ENCODE measurements at places on chromosomes 5 and 9.

GRCh38 chr9:132578367-132578932 lies 4.0 kb upstream of the BARHL1 start:
- no peak for DNase-seq

GRCh38 chr9:115808108-115808507 lies 345.5 kb upstream of the PAPPA start:
- DNase-seq: no peak

DNA sequence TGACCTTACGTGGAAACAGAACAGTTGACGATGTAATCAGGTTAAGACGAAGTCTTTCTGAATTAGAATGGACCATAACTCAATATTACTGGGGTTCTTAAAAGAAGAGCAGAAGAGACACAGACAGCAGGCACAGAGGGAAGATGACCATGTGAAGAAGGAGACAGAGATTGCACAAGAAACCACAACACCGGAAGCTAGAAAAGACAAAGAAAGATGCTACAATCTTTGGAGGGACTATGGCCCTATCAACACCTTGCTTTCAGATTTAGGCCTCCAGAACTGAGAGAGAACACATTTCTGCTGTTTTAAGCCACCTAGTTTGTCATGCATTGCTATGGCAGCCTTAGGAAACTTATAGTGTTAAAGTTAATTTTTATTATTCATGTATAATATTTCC lies 27.1 kb downstream of the CDH9 start:
- DNase-seq: no peak

- no peak for DNase-seq
Measured at GRCh38 chr9:134655101-134655500, 13.5 kb downstream of the COL5A1 start.

DNA sequence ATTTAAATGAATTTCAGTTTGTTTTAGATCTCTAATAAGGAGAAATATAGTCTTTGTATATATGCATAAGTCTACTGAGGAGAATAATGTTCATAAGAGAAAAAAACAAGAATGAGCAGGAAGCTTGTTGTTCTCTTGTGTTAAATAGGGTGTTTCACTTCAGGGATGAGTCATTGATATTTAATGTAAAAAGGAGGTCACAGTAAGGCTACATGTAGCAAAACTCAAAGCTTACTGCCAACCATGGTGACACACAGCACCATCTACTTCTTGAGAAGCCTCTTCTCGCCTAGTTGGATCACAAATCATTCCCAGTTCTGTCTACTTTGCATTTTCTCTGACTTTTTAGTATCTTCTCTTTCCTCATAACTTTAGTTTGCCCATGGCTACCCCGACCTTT lies 1466.0 kb upstream of the C9orf72 start:
- no peak for DNase-seq

DNA sequence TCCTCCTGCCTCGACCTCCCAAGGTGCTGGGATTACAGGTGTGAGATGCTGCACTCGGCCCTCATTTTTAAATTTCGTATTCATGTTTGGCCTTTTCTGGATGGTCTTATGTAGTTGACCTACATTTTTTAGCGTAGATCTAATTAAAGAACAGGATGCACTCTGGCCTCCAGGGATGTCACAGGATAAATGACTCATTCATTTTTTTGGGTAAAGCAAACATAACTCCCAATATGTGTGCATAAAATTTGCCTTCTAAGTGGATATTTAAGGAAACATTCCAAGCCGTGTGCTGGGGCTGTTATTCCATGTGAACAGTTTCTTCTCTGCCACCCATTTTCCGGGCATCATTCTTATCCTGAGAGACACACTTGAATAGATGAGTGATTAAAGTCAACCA lies 501.6 kb downstream of the IRX1 start:
- no peak for DNase-seq

DNA sequence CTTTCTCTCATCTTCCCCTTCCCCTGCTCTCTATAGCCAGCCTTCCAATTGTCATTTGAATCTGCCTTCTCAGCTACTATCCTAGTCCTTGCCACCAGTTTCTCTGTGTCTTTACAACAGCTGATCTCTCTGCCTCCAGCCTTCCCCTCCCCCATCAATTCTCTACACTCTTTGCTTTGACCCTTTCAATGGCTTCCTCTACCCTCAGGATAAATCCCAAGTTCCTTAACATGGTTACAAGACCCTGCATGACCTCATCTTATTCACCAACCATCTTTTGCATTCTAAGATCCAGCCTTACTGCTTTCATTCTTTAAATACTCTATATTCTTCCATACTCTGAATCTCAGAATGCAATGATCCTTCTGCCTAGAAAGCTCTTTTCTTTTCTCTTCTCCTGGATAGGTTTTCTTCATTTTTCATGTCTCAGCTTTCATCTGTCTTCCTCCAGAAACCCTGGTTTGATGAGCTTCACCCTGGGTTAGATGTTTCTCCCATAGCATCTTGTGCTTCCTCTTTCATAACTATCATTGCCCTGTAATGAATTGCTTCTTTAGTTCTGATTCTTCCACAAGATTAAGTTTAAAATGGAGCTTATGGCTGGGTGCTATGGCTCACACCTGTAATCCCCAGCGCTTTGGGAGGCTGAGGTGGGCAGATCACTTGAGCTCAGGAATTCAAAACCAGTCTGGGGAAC lies 58.6 kb upstream of the ZSWIM6 start:
- DNase-seq: no peak

DNA sequence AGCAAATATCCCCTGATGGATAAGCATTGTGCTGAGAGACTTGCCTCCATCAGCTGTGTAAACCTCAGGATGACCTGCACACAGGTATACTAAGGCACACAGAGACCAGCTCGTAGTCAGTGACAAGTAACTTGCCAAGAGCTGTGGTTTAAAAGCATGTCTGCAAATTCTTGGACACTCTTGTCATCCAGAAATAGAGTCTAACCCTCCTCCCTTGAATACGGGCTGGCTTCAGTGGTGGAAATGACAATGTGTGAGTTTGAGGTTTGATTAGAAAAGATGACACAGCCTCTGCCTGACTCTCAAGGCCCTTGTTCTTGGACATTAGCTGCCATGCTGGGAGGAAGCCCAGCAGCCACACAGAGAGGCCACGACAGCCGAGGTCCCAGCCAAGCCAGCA lies 114.4 kb downstream of the GADD45G start:
- DNase-seq: no peak

GRCh38 chr5:10702911-10703491 lies 58.0 kb downstream of the DAP start:
- no peak for DNase-seq

DNA sequence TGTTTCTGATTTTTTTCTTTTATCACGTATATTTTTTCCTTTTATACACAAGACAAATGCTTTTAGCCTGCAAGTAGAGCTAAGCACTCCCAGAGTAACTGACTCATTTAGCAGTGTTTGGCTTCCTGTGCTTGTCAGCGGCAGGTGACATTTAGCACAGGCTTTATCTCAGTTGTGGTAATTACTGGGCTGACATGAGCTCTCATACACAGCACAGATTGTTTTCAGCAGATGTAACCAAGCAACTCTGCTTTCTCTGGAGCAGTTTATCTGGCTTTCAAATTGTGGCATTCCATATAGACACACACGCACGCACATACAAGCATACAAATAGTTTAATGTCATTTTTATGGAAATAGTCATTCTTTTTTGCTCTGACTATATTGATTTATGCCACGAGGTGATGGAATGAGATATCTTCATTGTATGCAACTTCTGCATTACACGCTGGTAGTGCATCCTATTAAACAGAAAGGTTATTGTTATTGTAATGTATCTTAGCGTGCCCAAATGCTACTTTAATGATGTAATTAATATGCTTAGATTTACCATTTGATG lies 379.0 kb upstream of the GRAMD2B start:
- DNase-seq: no peak

- no peak for DNase-seq
Measured at GRCh38 chr5:145598184-145598583, 237.0 kb downstream of the PRELID2 start.

DNA sequence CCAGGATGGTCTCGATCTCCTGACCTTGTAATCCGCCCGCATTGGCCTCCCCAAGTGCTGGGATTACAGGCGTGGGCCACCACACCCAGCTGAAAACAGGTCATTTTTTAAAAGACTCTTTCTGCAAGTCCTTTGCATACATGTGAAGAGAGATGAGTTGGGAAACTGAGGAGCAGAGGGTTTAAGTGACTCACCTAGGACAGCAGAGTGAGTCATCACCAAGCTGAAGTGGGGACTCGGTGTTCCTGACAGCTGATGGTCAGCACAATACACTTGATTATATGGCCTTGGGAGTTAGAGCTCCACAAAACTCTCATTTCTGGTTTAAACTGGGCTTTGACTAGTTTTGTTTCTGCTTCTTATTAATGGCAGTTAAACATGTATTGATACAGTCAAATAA lies 38.1 kb upstream of the SSBP2 start:
- no peak for DNase-seq

GRCh38 chr5:42811591-42812446 lies at the start of gene SELENOP:
Gene SELENOP (minus strand): TSS chr5:42811892. CDS start chr5:42808353, 3,539 bp downstream.
- DNase-seq: no peak

DNA sequence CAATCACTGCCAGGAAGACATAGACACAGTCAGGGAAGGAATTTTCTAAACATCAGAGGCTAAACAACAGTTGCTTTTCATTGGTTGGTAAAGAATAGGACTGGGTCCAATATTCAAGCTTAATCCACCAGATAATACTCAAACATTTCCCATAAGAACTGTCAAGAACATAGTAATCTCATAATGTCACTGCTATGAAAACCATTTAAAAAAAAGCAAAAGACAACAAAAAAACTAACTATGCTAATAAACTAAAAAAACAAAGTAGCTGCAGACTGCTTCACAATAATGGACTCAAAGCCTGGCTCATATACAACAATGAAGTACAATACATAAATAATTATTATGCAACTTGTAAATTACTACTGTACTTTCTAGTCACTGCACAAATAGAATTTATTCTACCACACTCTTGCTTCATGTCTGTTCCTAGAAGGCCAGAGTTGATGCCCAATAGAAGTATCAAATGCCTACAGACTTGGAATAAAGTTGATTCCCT lies 148.7 kb downstream of the MLLT3 start:
- DNase-seq: no peak

DNA sequence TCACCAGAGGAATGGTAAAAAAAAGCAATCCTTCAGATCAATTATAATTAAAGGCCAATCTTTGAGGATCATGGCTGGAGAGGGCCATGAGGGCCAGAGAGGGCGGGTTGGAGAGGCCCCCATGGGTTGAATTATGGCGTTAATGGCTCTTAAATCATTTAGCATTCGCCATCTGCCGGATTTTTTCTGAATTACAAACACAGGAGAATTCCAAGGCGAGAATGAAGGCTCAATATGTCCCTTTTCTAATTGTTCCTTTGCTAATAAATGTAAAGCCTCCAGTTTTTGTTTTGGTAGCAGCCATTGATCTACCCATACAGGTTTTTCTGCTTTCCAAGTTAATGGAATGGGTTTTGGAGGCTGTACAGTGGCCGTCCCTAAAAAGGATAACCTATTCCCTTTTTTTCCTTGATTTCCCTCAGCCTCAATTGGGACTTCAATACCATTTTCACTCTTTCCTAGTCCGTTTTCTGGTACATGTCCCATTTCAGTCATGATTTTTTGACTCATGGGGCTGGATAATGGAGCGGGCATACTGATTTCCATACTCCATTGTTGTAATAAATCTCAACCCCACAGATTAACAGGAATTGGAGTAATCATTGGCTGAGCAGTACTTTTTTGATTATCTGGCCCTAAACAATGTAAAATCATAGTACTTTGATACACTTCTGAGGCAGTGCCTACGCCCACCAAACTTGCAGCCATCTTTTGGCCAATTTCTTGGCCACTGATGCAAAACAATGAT lies 6.7 kb upstream of the TMEM141 start:
- no peak for DNase-seq

- DNase-seq: no peak
Measured at GRCh38 chr9:133610845-133611244, 1.7 kb upstream of the FAM163B start.

DNA sequence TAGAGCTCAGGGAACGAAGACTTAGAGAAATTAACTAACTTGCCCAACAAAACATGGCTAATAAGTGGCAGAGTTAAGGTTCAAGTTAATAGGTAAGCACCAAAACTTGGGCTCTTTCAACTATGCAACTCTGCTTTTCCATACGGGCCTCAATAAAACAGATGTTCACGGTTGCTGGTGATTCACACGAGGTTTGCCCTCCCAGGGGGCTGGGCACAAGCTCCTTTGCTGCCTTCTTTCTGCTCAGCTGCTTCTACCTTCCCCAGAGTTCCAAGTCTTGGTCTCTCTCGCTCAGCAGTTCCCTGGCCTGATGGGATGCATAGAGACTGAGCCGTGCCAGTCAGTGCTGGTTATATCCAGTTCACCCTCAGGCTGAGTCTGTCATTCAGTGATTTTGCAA lies 217.9 kb downstream of the SREK1 start:
- no peak for DNase-seq

DNA sequence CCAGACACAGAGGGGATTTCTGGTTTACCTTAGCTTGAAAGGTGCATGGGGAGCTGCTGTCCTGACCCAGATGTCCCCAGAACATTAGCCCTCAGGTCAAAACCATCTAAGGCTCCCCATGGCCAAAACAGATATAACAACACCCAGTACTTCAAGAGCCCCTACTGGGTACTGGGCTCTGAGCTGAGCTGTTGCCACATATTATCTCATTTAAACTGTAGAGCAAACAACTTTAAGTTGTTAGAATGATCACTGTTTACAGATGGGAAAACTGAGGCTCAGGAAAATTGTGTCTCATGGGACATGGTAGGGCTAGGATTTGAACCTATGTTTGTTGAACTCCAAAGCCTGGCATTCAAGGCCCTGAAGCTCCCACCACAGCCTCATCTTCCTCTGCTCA lies 20.6 kb upstream of the SLC25A51 start:
- no peak for DNase-seq

DNA sequence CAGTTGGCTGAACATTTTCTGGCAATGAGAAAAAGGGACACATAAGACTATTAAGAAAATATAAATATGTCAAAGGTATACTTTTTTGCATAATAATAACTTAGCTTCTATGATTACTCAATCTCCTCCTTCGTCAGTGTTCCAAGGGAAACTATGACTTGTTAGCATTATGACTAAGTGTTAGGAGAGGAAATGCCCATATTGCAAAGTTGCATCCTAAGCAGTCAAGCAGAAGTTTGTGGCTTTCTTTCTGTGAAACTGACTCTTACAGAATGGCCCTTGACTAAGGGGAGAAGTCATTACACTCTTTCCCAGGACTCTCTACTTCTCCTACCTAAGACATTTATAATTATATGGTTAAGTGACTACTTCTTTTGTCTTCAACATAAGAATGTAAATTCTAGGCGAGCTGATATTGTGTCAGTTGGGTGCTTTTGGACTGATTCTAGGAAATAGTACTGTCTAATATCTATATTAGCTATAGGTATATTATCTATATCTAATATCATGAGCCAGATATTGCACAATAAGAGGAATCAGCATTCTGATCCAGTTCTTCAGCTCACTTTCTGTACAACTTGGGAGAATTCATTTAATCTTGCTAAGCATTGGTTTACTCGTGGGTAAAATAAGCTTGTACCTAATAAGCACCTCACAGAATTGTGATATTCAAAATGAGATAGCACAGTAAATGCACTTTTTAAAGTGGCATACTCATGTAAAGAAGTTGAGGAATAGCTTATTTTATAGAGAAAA lies 16.4 kb upstream of the SPINK6 start:
- DNase-seq: no peak
